ENCODE measurements at places on chromosomes 5 and 9.

DNA sequence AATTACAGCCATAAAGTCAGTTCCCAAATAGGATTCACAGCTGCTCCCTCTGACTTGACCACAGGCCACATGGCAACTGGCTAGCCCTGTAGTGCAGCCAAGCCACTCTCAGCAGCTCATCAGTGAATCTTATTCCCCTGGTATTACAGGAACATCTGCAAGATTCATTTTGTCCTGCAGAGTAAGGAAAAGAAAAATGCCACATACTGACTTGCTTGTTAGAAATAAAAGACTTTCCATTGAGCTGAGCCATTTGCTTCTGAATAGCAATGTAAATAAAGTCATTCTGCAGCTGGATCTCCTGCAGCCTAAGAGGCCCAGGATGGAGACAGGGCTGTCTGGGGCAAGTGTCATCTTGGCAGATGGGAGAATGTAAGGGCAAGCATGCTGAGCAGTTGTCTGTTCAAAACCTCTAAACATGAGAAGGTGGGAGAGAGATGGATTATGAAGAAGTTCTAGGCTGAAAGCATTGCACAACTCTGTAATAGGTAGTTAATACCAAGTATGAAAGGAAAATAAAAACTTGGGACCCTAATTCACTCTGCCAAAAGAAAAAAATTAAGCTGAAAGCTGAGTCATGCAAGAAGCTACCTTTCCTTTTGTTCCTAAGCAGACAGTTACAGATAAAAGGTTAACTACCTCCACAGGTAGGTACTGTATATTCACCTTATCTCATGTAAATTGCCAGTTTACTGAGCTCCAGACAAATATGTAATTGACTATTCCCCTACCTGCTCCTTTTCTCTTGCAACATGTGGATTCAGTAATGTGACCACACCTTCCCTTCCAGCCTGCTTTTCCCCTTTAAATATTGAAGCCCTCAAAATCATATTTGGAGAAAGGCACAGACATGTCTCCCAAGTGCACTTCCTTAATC lies 244.4 kb upstream of the RAI14 start:
- no peak for DNase-seq

DNA sequence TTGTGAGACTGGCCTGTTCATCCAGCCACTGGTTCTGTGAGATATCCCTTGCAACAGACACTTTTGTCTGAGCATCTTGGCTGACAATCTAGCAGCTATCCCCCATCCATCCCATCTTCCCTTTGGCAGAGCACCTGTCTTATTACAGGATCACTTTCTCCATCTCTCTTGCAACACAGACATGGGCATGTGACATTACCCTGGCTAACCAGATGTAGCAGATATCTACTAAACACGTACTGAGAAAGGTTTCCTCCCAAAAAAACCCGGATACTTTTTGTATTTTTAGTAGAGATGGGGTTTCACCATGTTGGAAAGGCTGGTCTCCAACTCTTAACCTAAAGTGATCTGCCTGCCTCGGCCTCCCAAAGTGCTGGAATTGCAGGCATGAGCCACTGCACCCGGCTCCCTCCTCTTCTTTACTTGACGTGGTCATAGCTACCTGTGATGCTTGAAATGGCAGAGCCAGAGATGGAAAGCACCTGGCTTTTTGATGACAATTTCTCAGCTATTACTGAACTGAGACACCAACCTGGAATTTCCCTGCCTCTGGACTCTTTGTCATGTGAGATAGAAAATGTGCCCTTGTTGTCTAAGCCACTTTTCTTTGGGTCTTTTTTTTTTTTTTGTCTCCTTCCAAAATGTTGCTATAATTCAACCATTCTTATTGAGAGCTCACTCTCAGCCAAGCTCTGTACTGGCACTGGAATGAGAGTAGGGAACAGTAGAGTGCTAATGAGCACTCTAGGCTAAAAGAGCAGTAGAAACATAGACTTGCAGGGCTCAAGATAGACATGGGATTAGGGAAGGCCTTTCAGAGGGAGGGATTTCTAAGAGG lies 32.6 kb downstream of the FNBP1 start:
- peak; percentile 38 for DNase-seq

- DNase-seq: no peak
Measured at GRCh38 chr9:33289496-33289895, 820 bp upstream of the NFX1 start.

DNA sequence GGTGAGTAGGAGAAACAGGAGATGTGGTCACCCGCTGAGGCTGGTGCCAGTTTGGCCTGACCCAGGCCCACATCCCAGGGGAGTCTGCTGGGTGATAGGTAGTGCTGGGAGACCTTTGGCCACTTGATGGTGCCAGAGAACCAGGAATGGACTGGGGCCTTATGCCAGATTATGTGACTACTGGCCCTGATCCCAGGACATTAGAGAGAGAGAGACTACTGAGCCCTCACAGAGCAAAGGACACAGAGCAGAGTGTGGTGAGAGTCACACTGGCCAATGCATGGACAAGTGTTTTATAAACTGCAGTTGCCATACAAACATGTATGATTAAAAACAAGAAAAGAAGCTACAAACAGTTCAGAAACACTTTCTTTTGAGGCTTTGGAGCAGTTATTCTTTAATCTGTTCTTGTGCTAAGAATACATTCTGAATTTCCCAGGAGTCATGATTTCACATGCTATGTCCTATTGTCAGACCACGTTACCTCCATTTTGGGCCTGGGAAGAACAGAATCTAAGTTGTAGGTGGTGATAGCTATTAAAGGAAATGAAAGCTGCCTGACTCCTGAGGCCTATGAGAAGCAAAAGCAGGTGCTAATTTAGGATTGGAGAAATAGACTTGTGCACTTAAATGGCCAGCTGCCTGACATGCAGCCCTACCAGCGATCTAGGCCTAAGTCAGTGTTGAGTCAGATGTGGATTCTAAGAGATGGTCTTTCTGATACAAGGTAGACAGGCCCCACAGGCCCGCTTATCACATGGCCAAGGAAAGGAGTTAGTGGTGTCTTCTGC lies 32.6 kb upstream of the TMOD1 start:
- no peak for DNase-seq

DNA sequence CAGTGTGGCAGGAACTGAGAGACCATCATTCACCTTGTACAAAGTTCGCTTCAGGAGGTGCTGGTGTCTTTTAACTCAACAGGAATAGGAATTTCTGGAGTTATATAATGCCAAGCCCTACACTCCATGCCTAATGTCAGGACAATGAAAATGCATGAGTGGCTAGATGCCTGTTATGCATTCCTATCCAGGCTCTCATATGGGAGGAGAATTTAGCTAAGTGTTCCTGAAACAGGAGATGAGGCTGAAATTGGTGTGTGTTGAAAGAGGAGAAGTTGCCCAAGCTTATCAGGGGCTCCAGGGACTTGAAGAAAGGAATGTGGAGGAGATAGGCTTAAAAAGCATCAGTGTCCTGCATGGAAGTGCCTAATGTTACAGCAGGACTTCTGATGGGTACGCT lies 26.8 kb upstream of the PRUNE2 start:
- DNase-seq: no peak

DNA sequence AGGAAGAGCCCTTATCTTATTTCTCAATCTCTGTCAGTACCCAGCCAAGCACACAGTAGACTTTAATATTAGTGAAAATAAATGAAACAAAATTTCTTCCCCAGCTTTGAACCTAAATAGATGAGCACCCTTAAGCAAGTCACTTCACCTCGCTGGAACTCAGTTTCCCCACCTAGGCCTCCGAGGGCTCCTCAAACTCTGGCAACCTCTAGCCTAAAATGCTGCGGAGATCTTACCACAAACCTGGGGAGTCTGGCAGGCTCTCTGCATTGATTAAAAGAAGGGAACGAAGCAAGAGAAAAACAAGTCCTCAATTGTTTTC lies 326 bp downstream of the RIGI start:
- no peak for DNase-seq

DNA sequence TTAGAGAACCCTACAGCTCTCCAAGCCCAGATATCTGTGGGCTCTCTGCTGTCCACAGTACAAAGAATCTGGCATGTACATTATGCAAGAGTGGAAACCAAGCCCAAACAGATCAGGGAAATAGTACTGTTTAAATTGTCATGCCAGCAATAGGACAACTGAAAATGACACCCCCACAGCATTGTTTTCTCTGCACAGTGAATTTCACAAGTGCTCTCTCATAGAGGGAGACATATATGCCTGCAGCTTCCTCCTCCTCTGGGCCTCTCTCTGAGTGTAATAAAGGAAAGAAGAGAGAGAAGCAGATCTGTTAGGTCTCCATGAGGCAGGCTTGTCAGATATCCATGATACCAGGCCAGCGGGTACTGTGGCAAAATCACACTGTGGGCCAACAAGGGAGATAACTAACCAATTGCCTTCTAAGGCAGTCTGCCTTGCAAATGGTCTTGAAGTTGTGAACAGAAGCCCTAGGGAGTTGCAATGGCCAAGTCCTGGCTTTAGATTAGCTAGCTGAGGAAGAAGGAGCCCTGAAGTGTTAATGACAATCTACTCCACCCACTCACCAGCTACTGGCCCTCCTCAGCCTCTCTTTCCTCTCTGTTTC lies 54.4 kb upstream of the JMY start:
- DNase-seq: no peak

DNA sequence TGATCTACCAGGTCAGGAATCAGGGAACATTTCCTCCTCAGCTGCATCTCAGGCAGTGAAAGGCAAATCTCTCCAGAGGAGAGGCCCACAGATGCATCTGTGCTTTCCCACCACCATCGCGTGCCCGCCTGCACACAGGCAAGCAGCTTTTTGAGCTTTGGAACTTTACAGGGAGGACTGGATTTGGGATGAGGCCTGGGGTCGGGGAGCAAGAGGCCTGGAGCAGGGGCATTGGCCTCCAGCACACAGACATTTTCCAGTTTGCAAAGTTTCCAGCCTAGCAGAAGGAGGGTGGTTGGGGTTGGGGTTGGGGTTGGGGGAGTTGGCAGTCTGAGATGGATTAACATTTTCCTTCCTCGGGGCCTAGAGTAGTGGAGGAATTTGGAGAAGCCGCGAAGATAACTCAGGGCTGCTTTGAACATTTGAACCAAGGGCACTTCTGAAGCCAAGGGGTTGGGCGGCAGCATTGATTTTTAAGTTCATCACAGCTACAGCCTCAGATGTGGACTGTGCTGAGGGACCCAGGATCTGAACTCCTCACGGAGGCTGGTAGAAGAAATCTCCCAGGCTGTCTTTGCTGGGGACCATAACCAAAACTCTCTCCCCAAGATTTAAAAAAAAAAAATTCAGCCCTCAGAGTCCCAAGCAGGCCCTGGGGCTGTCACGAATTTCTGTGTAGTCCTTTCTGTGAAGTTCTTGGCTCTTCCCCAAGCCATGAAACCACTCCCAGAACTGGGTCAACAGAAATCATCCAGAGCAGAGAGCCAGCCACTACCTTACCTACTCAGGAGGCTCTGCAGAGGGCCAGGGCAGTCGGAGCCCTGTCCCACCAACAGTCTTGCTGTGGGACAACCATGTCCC lies 25.6 kb downstream of the C5orf15 start:
- DNase-seq: no peak

GRCh38 chr9:133687856-133688761 lies 50.0 kb downstream of the SARDH start:
- no peak for DNase-seq

GRCh38 chr5:67014191-67014590 lies 182.4 kb downstream of the CD180 start:
- DNase-seq: no peak

DNA sequence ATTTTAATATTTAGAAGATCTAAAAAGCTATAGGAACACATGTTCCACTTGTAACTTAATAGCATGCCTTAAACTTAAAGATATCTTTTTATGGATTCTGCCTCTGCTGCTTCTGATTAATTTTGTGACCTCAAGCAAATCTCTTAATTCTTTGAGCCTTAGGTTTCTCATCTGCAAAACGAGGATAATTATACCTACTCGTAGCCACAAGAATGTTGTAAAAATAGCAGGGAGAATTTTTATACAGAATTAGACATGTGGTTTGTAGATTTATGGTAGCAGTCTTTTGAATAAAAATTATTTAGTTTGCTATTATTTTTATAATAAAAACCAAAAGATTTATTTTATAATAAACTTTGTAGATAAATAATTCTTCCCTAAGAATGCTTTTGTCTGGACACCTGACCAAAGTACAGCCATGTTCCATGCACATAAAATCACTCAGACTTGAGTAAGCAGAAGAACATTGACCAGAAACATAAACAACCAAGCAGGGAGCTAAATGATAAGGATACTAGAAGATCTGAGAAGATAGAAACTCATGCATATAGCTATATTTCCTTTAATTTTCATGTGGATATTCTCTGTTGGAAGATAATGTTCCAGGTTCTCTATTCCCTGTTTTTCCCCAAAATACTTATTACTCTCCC lies 18.5 kb downstream of the C9orf85 start:
- no peak for DNase-seq

Data from stimulated activated CD4-positive, alpha-beta T cell treated with anti-CD3 and anti-CD28 coated beads, Interleukin-2, amount 100 ng/mL, for 4 hours (primary cell).